Activated T-helper 1 cell treated with Interleukin-2 at 50 U/mL for 16 hours (primary cell): ENCODE measurements at places on chromosomes 12 and 14.

DNA sequence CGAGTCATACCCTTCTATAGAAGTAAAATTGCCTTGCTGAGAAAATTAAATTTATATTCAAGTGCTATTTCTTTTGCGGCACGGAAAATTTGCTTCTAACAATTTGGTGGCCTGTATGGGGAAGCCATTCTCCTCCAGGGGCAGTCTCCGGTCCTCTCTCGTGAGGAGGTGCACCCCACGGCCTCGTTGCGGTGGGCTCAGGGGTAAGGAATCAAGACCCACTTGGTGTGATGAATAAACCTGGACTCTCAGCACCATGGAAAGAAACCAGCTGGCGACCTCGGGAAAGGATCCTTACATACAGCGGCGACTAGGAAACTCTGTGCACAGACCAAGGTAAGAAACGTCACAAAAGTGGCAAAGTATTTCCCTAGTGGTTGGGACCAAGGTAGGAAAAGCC is 252.9 kb downstream of the DPY19L2 start:
- DNase-seq = no peak

DNA sequence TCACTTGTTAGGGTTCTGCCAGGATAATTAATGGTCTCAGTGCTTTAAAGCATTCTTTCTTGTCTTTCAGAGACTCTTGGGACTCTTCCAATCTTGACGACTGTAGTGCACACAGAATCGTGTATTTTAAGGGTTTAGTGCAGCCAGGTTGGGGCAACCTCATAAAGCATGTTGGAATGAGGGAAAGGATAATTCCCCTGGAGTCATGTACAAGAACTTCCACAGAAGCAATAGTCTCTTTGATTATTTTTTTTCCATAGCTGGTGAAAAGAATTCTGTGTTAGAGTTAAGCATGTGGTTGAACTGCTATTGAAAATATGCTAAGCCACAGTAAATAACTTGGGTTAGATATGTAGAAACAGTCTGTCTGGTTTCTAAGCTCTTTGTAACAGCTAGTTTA is 246.8 kb upstream of the DAAM1 start:
- no peak for DNase-seq

DNA sequence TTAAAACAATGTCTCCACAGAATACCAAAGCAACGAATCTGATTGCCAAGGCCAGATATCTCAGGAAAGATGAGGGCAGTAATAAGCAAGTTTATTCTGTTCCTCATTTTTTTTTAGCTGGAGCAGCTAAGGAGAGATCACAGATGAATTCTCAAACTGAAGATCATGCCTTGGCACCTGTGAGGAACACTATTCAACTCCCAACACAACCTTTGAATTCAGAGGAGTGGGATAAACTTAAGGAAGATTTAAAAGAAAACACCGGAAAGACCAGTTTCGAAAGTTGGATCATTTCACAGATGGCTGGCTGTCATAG is 994 bp downstream of the PRORP start:
- no peak for DNase-seq

GRCh38 chr14:59630288-59630963 is 53.8 kb upstream of the CCDC175 start:
- no peak for DNase-seq

GRCh38 chr14:100143523-100143922 is 15.9 kb downstream of the DEGS2 start:
- no peak for DNase-seq

DNA sequence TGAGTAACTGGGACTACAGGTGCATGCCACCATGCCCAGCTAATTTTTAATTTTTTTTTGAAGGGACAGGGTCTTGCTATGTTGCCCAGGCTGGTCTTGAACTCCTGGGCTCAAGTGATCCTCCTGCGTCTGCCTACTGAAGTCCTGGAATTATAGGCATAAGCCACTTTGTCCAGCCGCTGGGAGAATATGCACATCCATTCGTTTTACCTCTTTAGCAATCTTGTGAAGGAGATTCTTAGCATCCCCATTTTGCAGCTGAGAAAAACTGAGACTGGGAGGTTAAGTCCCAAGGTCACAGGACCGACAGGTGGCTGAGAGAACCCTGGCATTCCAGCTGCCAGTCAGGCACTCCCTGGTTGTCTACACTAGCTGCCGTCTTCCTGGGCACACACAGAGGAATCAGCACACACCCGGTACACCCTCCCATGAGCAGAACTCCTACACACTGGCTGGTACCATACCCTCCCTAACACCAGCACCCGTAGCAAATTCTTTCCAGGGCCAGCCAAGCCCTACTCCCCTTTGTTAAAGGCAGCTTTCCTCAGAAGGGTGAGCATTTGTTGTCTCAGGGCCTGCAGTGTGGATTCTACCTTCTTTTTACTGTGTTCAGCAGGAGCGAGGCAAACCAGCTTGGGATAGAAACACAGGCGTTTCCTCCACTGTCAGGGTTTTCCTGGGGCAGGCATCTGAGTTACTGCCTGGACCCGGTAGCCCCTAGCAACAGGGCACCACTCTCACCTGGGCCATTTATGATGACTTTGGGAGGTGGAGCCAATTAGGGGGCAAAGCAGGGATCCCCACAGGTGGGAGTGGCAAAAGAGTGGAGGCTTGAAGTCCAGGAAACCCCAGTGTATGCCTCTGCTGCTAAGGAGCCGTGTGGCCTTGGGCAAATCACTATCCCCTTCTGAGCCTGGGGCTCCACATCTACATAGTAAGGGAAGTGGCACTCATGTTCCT is 70.2 kb downstream of the IRF2BPL start:
- no peak for DNase-seq

GRCh38 chr14:61110316-61111082 is 129.5 kb downstream of the SLC38A6 start:
- DNase-seq = no peak

DNA sequence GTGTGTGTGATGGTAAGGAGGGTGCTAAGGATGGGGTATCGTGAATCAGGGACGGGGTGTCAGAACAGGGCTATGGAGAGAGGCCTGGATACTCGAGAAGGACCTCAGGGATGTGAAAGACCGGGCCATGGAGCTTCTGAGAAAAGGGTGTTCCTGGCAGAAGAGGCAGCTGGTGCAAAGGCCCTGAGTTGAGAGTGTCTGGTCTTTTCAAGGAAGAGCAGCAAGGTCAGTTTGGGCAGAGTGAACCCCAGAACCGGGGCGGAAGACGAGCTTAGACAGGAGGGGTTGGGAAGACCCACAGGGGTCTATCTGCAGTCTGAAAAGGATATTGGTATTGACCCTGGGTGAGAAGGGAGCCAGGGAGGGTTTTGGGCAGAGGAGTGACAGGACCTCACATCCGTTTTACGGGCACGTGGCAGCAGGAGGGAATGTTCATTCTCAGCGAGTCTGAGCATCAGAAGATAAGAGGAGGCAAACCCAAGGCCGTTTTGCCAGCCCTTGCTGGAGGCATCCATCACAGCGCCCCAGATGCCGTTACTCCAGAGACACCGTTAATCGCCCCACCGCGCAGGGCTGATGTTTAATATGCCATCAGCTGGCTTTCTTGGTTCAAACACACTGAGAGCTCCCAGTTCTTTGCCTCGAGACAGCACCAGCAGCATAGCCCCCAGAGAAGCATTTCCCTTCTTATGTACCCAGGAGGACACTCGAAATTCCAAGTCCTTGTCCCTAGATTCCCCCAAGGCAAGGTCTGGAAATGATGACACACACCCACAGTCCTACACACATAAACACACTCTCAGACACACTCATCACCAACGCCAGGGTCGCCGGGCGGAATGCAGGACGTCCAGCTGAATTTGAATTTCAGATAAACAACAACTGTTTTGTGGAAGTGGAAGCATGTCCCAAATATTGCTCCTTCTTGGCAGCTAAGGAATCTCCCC is 41.4 kb upstream of the EML1 start:
- no peak for DNase-seq

DNA sequence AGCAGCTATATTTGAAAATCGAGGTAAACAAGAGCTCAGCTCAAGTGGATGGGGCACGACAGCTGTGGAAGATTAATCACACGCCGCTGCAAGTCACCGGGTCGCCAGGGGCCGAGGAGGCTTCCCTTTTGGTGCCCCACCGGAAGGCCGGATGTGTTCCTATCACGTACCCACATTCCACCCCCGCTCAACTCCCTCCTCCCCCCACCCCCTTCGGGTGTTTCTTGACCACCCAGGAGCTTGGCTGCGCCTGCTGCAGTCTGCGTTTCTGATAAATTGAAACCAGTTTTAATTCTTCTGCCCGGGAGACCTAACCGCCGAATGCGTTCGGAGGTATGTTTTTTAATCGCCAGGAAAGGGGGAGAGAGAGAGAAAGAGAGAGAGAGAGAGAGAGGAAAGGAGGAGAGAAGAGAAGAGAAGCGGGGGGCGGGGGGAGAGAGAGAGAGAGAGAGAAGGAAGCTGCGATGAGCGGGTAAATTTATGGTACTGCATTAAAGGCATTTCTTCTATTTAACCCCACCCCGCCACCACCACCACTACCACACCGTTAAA is 1.8 kb downstream of the SLC8A3 start:
- no peak for DNase-seq

DNA sequence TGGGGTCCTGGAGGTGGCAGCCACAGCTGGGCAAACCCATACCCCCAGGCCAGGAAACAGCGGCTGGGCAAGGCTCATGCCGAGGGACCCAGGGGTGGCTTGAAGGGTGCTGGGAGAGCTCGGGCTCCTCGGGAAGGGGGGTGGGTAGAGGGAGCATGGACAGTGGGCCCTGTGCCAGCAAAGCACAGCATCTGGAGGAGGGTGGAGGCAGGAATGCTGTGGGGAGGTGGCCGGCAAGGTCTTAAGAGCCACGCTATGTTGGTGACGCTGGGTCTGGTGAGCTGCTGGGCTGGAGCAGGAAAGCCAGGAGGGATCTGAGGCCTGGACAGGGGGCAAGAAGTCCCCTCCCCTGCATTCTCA is 48.2 kb upstream of the DLK1 start:
- no peak for DNase-seq

DNA sequence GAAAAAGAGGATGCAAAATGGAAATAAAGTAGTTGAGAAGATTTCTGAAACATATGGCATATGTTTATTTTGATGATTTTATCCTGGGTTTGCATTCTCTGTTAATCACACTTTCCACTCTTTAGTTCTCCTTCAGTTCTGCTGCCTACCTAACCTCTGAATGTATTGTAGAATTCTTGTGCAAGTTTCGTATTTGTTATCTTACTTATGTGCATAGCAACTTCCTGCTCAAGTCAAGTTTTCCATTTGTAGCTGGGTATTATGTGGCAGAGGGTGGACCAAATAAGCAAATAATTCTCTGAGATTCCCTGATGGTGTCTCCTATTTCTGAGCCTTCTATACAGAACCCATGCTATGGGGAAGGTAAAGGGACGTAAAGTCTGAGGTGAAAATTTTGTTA is 381.6 kb downstream of the FOXG1 start:
- DNase-seq = no peak

- DNase-seq = no peak
Measured at GRCh38 chr12:115473257-115473956, 789.4 kb upstream of the TBX3 start.

DNA sequence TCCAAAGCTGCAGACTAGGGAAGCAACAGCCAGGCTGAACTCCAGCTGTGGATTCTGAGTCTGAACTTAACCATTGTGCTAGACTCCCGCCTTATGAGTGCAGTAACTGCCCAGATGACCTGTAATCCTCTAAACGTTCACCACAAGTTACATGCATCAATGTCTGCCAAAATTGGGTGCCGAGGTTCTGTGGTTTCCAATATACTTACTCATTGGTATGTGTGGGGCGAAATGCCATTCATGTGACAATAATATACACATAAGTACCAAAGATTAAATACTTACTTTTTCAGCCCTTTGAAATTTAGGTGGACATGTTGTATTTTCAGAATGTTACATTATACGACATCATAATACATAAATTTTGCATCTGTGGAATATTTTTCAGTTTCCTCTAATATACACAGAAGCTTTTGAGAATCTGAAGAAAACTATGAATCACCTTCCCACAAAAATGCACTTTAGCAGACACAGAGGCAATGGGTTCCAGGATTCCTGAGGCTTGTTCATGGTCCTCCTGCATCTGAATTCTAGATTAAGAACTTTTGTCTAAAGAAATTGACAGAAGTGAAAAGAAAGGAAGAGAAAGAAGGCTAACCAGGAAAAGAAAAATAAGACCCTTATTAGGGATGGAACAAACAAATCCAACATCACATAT is 31.7 kb downstream of the GRIP1 start:
- no peak for DNase-seq

GRCh38 chr14:65840118-65840751 is 427.7 kb downstream of the FUT8 start:
- DNase-seq = no peak

DNA sequence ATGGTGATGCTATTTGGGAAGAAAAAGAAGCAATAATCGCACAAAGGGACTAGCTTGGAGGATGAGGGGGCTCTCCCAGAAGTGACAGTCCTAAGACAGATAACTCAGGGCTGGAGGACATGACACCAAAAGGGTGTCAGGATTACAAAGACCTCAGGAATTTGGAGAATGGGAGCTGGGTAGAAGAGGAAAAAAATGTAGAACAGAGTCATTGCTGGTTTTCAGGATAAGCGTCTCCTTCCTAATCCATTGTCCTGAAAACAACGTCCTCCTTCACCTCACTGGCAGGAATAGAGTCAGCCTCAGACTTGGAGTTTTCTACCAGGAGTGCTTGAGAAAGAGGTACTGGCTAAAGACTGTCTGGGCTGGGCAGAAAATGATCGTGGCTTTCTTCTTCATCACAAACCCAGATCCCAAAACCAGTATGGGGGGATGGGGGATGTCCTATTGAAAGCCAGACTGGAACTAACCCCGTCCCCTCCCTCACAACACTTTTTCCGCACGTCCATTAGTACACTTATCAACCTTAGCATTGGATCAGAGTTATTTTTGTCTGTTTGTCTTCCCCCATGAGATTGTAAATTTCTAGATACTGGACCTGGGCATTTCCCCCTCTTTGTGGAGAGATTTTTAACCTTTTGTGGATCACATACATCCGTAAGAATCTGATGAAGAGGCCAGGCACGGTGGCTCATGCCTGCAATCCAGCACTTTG is 14.3 kb downstream of the B4GALNT3 start:
- no peak for DNase-seq

DNA sequence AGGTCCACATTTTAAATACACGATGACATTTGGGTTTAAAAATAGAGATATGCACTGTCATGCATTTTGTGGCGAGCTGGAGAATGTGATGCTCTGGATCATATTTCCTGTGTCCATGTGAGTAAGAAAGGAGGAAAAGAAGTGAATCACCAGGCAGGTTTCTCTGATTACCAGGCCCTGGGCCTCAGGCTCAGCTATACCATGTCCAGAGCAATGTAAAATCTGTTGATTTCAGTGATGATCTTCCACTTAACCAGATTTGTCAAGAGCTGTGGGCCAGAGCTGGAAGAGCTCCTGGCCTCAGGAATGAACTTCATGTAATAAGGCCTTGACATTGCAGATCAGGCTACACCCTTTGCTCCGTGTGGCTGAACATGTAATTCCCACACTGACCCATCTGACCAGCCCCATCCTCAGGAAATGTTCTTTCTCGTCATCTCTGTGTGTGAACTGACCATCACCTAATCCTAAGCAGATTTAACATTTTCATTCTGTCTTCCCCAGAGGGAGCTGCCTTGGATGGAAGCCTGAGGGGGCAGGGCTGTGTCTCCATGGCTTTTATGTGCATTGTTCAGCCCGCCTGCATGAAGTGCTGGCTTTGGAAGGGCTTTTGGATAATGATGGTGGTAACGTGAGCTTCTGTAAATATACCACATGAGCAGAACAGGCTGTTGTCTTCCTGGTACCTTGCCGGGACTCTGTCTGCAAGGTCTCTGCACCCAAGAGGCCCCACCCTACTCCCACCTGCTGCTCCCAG is 54.5 kb downstream of the CRACR2A start:
- DNase-seq = no peak
